ENCODE measurements at places on chromosomes 3 and 15. TPM values are rescaled to one million over a fixed set of nuclear protein-coding genes. Genes with fewer than 3 reads are reported as not detected.

DNA sequence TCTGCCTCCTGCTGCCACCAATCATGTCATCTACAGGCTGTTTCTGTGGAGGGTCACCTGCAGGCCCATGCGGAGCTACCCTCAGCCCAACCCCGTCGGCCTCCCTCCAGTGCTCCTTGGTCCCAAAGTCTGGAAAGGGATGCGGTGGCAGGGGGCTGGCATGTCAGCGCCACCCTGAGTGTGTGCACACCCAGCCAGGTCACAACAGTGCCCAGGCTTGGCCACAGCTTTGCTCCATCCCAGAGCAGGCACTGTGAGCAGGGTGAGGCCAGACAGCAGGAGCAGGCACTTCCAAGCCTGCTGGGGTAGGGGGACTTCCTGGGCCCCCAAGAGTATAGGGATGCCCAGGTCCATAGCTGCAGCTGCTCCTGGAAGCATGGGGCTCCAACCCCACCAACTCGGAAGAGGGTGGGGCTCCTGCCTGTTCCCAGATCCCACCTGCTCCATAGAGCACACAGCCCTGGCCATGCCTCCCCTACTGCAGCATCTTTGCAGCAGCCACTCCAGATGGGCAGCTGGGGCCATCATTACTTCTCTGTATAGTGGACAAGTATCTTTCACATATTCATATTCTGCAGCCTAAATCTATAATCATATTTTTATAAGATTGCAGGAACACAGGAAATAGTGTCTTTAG is 109.3 kb downstream of the CBLB start:
- DNase-seq: no peak

DNA sequence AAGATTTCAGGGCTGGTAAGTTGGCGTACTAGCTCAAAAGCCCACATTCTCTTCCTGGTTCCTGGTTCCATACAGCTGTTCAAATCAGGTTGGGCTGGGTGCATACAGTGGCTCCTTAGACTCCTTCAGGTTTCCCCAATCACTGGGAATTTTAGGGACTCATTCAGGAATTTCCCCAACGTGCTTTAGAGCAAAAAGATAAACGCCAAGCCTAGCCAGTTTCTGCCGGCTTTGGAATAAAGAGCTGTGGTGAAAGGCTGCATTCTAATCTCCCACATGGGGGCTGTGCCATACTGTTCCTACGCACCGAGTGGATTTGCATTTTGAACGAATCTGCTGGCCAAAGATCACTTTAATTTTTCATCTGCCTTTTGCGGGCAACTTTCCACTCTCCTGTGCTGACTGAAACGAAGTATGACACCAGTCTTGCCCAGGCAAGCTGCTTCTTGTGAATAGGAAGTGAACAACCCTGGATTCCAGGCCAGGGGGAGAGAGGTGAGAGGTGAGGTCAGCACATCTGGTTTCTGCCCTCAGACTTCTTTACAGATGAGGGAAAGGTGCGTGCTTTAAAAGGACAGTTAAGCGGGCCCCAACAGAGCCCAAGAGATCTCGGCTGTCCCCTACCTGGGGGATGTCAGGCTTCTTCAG is 184.2 kb upstream of the PDZRN3 start:
- peak; percentile 51 for DNase-seq

GRCh38 chr15:71153823-71154524 is 38.7 kb downstream of the THSD4 start:
- DNase-seq: peak; percentile 46

DNA sequence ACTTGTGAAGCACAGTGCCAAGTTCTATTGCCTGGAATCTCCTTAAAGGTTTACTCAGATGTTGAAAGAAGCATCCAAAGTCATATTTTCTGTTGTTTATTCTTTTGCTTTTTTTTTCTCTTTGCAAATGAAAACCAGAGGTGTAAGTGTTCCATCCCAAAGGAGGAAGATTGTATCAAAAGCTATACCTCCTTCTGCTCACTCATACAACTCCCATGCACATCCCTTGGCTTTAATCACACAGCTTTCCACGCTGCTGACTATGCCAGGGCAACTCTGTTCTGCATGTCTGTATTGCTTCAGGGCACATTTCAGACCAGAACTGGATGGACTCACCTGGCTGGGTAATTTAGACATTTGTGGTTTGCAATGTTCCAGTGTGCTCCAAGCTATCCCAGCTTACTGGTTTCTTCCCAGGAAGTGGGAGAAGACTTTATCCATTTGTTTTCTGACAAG is 399.6 kb upstream of the TBL1XR1 start:
- no peak for DNase-seq

The IQSEC1 gene
- total RNA-seq: 8.9 TPM

All from neural progenitor cell (in vitro differentiated cells).